Esophagus squamous epithelium (tissue), 5 donors: ENCODE measurements at places on chromosomes 2 and 18. TPM values are rescaled to one million over a fixed set of nuclear protein-coding genes. Genes with fewer than 3 reads are reported as not detected.

Gene GAL3ST2
- total RNA-seq: not detected

Gene CPS1
- 2.2 TPM for total RNA-seq

Gene NEU4
- total RNA-seq: not detected

- no peak for DNase-seq
Observed at GRCh38 chr2:225124311-225125017, 82.2 kb upstream of the DOCK10 start.

GRCh38 chr2:60513996-60514395 lies 39.5 kb downstream of the BCL11A start:
- DNase-seq: no peak
